ENCODE measurements at places on chromosomes 4 and X.

DNA sequence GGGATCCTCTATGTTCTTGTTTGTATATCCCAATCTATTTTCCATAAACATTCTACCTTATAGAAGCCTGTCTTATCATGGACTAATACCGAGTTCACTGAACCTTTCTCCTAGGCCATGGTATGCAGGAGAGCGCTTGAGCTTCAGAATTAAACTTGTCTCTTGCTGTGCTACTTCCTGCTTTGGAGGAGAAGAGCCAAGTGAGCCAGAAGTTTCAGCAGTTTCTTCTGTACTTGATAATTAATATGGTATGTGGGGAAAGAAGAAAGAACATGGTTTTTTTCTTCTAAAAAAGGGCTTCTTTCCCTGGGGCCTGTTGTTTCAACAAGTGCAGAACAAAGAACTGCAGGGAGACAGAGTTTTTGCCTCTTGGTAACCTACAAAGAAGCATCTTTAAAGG, 172.8 kb downstream of the ATG4A start:
- DNase-seq = no peak

- DNase-seq = no peak
Observed at GRCh38 chrX:53044995-53045394, 3.6 kb upstream of the GPR173 start.

DNA sequence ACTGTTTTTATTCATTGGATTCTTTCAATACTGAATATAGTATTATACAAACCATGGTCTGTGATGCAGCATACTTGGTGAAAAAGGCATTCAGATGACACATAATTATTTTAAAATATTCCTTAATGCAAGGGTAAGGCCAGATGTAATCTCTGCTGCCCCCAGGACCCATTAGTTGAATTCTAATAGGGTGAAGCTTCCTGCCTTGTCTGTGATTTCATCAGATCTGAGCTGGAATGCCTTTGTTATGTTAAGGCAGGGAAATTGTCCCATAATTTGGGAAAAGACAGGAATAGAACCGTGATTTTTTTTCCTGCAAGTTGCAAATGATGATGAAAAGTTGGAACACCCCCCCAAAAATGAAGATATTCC, 26.1 kb downstream of the ZRSR2 start:
- DNase-seq = no peak

DNA sequence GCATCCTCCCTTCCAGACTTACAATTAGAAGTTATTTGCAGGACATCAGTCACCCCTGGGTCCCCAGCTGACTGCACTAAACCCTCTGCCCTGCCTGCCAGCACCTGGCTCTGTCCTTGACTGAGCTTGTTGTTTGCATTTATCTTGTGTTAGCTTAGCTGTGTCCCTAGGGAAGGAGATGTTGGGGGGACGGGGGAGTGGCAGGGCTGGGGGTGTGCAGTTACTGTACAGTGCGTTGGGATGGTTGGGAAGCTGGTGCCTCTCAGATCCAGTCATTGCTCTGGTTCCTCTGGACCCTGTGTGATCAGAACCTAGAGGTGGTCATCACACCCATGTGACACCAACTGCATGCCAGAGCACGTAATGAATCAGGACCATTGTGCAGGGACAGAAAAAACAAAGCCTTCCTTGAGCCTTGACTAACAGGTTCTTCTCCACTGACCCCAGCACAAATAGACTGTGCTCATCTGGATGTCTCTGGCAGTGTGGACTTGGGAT, 32.7 kb upstream of the PROM1 start:
- no peak for DNase-seq

DNA sequence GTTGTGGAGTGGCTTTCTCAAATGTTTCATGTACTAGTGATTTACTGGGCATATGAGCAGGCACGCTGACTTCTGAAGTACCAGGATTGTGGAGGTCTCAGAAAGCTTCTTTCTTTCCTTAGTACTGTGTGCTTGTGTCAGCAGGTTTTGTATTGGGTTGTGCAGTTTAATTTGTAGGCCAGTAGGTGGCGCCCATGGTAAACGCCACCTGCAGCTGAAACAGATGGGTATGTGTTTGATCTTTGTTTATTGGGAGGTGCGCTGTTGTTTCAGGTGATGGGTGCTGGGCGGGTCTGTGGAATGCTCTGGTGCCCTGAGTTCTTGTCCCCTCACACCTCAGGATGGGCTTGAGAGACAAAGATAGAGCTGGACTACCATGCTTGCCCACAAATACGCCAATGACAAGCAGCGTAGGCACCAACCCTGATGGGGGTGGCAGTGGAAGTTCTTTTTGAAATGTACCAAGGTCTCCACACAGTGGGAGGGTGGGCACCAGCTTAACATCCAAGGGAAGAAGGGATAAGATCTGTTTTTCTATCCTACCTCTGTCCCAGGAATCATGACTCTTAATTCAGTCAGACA, 141.5 kb downstream of the RPS6KA6 start:
- DNase-seq = no peak

DNA sequence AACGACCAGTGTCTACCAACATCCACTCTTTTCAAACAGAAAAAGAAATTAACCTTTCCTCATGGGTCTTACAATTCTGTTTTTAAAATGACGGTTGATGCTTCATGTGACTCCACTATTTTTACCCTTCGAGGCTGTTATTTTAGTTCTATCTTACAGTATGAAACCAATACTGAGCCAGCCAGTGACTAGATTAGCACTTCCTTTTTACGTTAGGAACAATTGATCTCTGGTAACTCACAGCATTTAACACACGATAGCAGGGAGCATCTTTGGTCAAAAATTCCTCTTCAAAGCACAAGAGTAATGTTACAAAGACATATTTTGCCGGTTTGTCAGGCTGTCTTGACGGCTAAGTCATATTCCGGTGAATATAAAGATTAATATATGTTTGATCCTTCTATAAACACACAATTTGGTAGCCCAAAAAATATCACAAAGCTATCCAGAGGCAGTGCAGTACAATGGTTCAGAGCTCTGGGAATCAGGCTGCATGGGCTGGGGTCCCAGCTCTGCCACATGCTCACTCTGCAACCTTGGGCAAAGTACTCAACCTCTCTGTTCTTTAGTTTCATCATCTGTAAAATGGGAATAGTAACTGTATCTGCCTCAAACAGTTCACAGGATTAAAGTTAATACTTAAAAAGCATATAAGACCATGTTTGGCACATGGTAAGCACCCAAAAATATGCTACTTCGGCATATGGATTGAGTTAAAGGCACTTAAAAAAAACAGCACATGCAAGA, 62.9 kb upstream of the TXK start:
- DNase-seq = no peak

DNA sequence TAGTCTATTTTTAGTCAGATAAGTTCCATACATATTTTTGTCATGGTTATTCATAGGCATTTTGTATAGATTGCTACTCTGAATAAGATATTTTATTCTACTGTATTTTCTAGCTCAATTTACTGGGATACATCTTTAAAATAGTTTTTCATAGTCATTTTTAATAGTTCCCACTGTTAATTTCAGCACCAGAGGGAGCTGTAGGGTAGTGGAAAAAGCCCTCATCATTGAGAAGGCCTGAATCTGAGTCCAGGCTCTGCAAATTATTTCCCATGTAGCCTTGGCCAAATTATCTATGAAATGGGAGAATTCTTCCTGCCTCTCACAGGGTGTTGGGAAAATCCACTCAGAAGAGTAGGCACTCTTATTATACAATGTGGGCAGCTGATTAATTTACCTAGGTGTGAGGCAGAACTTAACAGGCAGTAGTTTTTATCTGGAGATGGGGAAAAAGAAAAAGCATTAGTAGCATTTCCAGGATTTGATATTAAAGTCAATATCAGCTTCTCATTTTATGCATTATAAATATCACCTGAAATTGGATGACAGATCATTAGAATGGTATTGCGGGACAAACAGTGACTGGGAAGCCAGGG, 102.9 kb upstream of the PAQR3 start:
- DNase-seq = no peak

DNA sequence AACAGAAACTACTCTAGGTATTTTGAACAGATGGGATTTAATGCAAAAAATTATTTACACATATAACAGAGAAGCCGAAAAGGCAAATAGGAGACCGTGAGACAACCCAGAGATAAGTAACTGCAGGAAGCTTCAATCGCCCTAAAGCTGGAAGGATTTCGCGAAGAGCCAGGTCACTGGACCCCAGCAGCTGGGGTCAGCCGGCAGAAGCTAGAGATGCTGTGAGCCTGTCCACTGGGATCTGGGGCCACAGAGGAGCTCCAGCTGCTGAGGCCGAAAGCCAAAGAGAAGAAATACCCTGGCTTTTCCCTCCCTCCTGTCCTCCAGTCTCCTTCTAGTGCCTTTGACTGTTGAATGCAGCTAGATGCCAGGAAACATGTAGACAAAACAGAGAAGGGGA, 192.8 kb upstream of the BCOR start:
- DNase-seq = no peak

GRCh38 chr4:143339497-143339896, 2.8 kb downstream of the GAB1 start:
- DNase-seq = no peak

GRCh38 chr4:74675673-74676279, 118.5 kb downstream of the BTC start:
- no peak for DNase-seq

- DNase-seq = no peak
Observed at GRCh38 chr4:124435274-124435950, 277.1 kb downstream of the ANKRD50 start.

DNA sequence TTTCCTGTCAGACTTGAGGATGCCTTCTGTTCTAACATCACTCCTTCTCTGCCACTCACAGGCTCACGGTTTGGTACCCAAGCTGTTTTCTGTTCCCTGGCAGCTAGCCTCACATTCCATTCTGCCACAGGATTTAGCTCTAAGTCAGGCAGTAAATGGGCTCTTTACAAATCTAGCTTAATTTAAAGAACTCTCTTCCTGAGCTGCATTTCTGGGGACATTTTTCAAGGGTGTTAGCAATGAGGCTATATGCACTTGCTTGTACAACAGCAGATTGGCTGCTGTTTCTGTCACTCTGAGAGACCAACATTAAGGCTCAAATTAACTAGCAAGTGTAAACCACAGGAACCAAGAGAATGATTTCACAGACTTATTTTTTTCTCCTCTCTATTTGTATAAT, 337.8 kb upstream of the NOCT start:
- DNase-seq = no peak

GRCh38 chr4:25330905-25331808, 18.6 kb downstream of the ZCCHC4 start:
- DNase-seq = no peak

Measured in left ventricle myocardium inferior (tissue), 1 donor.